ENCODE measurements at places on chromosomes 1 and 21.

DNA sequence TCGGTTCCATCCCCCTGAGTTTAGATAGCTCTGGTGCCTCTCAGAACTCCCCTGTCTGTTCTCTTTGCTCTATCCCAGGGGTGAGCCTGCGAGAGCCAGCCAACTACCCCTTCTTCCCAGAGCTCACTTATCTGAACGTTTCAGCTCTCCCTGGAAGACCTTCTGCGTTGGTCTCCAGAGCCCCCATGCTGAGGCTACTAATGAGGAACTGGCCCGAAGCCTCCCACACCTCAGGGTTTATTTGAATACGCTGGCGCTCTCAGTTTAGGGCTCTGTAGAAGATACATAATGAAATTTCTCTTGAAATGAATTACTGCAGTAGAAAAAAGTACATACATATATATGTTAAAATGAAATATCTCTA is 43.5 kb downstream of the TCEANC2 start:
- no peak for DNase-seq

GRCh38 chr1:177209357-177209756 is 38.6 kb downstream of the BRINP2 start:
- DNase-seq: no peak

DNA sequence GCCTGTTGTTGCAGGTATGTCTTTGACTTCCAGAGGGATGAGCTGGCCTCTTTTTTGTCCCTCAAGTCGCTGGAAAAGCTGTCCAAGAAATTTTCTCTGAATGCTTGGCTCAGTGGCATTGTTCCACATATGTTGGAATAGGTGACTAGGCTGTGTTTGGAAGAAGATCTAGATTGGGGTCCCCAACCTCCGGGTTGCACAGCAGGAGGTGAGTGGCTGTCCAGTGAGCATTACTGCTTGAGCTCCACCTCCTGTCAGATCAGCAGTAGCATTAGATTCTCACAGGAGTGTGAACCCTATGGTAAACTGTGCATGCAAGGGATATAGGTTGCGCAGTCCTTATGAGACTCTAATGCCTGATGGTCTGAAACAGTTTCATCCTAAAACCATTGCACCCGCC is 18.1 kb downstream of the BACH1 start:
- no peak for DNase-seq

DNA sequence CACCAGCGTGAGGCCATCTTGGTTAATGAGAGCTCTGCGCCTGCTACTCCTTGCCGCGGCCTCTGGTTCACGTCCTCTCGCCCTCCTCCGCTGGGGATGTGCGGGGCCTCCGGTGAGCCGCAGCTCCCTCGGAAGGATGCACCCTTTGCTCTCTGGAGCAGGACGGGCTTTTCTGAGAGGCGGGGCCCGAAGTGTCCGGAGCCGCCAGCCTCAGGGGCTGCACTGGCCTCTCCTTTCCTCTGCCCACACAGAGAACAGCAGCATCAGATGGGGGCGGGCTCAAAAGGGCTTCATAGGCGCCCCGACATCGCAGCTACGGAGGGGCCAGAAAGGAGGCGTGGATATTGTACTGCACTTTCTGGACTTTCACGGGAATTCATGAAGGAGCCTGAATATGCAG is 284.7 kb downstream of the CAMTA1 start:
- DNase-seq: no peak

- no peak for DNase-seq
These were observed 140.8 kb upstream of the RAB4A start for GRCh38 chr1:229130028-229130668.

DNA sequence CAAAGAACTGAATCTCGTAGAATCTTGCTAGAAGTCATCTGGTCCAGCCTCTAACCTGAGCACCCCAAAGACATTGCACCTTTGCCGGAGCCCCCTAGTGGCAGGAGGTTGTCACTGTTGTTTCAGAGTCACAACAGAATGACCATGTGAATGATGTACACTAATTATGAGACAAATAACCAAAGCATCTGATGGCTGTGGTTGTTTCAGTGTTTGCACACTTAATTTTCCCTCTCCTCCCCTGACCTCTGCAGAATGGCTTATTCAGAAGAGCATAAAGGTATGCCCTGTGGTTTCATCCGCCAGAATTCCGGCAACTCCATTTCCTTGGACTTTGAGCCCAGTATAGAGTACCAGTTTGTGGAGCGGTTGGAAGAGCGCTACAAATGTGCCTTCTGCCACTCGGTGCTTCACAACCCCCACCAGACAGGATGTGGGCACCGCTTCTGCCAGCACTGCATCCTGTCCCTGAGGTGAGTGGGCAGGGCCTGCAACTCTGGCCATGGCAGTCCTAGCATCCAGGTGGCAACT is 26.4 kb downstream of the TRAF5 start:
- peak; percentile 74 for DNase-seq

DNA sequence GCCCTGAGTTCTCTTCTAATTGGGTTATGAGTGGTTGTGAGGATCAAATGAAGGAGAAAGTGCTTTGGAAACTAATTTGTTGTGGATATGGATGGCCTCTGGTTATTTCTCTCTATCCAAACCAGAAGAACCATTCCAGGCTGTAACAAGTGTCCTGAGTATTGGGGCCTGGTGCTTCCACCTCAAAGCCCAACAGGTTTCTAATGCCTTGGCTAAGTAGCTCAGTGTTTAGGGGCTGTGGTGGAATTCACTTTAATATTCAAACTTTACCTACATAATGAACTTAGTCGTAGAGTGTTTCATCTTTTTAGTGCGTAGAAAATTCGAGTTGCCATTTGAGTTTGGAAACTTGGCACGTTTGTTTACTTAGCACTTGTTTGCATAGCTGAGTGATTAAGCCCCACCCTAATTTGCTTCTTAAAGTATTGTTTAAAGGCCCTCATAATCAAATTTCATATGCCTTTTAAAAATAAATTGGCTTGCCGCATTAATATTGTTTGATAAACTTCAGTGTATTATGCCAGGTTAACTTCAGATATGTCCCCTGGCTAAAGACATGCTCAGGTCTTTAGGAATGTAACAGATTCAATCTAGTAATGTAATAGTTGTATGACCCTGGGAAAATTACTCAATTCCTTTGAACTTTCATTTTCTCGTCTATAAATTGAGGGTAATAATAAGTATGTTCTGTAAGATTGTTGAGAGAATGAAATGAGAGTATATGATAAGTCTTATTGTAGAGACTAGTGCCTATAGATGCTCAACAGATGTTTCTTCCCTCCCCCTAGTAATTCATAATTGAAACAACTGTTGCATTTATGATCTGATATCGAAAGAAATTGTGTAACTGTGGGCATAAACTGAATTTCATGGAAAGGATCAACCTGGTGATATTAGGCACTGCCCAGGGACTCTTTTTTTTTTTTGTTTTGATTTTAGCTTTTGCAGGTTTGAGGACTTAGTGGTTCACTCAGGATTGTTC is 1.6 kb downstream of the AGO4 start:
- DNase-seq: no peak

GRCh38 chr21:43573921-43574320 is 85.4 kb downstream of the HSF2BP start:
- no peak for DNase-seq

DNA sequence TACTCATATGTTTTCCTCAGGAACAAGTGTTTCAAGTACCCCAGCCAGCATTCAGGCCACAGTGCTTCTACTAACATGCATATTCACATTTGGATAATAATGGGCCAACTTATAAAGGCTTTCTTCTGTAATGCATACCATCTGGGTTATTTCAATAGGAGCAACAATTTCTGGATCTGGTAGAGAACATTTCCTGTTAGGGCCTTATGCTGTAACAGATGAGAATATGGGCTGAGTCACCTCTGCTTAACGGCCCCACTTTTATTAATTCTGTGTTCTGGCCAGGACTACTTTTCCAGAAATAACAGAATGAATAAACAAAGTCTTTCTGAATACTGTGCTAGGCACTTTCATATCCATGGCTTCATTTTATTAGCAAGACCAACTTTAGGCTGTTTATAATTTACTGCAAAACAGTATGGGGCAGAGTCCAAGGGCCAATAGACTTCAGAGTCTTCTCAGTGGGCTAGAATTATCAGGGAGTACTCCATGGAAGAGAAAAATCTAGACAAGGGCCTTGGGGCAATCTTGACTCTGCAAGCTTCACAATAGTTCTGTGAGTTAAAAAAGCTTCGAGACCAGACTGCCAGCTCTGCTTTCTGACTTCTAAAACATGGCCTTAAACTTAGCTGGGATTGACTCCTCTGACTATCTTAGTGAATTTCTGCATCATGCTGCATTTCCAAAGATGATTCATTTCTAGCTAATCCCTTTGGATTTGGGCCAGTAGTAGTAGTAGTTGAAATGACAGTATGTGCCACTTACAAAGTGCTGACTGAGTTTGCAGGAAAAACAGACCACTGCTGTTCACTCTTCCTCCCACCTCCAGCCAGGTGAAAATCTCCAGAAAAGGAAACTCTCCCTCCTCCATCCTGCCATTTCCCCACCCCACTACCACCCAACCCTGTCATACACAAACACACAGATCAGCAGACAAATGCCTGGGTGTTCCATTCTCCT is 8.2 kb upstream of the SSX2IP start:
- DNase-seq: no peak

DNA sequence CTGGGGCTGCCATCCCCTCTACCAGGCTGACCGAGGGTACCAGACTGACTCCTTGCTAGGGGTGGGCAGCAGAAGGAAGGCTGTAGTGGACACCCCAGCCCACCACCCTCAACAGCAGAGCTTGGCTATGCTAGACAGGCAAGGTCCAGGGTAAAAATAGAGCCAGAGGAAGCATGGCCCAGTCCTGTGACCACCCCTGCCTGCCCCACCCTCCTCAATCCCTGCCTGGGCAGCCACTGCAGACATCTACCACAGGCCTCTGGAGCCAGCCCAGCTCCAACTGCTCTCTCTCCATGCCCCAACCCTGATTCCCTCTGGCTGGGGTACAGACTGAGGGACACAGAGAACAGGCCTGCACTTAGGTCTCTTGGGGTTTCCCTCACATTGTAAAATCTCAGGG is 1.7 kb downstream of the S100A1 start:
- no peak for DNase-seq

GRCh38 chr1:231796141-231796540 is 169.6 kb downstream of the DISC1 start:
- no peak for DNase-seq

GRCh38 chr1:90068611-90069280 is 73.8 kb downstream of the ZNF326 start:
- DNase-seq: no peak

- DNase-seq: no peak
These were observed 24.9 kb downstream of the KCNQ4 start for GRCh38 chr1:40808444-40808843.

- DNase-seq: no peak
These were observed 2.6 kb downstream of the NAXE start for GRCh38 chr1:156594190-156594589.

GRCh38 chr1:180925471-180926051 is 12.9 kb downstream of the KIAA1614 start:
- no peak for DNase-seq

DNA sequence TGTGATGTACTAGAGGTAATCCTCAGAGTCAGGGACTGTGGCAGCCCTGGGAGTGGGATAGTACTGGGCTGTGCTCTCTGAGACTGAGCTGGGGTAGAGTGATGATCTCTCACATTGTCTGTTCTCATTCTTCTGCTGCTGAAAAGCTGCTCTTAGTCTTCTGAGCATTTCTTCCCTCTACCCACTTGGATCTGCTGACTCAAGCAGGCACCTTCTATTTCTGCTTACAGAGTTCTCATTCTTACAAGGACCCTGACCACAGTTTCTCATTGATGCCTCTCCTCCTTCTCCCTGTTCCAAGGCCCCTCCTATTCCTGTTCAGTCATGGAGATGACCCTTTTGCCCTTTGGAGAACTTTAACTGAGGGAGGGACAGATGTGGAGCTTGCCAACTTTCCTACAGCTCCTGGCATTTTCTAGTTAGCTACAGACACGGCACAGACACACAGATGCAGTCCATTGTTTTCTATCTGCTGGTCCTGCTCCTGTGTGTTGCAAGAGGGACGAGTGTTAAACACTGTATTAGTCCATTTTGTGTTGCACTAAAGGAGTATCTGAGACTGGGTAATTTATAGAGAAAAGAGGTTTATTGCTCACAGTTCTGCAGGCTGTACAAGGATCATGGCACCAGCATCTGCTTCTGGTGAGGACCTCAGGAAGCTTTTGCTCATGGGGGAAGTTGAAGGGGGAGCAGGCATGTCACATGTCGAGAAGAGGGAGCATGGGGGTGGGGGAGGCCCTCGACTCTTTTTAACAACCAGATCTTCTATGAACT is 12.3 kb downstream of the MAPKAPK2 start:
- no peak for DNase-seq

DNA sequence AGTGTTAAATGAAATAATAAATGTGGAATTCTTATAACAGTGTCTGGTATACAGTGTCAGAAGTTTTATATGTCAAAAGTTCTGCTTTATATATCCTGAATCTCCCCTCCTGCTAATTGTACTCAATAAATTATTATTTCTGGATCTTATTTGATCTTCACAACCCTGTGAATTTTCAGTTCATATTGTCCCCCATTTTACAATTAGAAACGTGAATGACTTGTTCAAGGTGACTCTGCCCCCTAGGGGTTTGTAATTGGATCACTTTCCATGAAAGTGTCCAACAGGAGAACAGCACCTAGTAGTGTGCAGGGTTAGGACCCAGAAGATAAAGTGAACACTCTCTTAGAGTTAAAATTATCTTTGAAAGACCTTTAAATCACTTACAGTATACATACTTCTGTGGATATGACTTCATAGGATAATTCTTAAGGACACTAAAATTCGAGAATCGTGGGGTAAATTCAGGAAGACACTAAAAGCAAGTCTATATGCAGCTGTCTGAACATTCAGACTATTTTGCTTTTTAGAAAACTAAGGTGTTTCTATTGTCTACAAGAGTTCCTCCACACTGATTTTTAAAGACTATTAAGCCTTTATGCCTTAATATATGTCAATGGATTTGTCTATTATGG is 4.5 kb upstream of the DDR2 start:
- DNase-seq: peak; percentile 31

GRCh38 chr21:43211760-43212115 is 42.9 kb downstream of the CRYAA start:
- DNase-seq: no peak

- DNase-seq: no peak
These were observed 23.5 kb downstream of the PLA2G2D start for GRCh38 chr1:20095564-20096434.

DNA sequence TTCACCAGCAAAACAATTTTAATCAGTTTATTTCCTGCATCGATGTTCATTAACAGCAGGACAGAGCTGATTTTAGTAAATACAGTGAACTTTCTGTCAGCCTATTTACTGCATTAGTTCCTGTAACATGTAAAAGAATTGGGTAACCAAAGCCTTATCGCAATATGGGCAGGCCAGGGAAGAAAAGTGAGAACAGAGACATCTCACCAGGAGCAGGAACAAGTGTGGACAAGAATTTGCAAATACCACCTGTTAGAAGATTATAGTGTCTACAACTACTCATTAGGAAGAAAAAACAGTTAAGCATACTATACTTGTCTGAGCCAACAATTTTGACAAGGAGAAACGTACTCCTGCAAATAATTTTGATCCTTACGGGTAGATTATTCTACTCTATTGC is 1293.9 kb downstream of the PLA2G4A start:
- DNase-seq: no peak

DNA sequence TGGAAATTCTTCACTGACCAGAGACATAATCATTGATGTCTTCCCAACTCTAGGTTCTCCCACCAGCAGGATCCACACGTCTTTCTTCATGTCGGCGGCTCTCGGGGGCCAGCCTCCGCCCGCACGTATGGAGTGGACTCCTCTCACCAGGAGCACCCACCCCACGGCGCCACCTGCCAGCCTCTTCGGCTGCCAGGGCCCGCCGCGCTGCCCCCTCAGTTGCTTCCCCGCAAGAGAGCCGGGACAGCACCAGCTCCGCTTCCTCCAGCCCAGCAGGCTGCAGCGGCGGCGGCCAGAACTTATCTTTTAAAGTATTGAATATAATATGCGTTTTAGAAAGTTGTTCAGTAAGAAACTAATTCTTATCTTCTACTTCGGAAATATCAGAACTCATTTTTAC is 273.5 kb downstream of the LIPI start:
- no peak for DNase-seq
